CD4-positive, alpha-beta T cell treated with Interleukin-2 at 100 ng/mL for 4 hours (primary cell): ENCODE measurements at places on chromosomes 16 and 17.

DNA sequence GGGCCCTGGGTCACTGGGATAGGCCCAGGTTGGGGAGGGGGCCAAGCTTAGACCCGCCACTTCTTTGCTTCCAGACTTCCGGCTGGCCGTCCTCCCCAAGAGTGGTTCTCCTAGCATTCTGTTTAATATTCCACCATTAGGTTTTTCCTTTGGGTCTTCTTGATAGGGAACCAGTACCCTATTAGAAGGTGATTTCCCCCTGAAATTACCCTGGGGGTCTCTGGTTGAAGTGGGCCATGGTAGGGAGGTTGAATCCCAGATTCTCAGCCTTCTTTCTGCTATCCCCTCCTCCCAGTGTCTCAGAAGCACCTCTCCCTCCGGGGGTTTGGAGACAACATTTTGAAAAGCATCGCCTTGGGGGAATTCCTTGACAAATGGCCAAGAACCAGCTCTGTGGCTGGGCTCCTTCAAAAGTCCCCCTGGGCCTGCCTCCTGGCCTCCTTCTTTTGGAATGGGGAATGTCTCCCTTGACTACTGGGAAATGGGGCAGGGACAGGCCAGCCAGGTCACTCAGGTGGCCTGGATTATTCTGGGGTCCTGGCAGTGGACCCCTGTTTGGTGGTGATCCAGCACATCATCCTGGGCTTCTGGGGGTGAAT is 5.7 kb downstream of the LASP1 start:
- no peak for DNase-seq

DNA sequence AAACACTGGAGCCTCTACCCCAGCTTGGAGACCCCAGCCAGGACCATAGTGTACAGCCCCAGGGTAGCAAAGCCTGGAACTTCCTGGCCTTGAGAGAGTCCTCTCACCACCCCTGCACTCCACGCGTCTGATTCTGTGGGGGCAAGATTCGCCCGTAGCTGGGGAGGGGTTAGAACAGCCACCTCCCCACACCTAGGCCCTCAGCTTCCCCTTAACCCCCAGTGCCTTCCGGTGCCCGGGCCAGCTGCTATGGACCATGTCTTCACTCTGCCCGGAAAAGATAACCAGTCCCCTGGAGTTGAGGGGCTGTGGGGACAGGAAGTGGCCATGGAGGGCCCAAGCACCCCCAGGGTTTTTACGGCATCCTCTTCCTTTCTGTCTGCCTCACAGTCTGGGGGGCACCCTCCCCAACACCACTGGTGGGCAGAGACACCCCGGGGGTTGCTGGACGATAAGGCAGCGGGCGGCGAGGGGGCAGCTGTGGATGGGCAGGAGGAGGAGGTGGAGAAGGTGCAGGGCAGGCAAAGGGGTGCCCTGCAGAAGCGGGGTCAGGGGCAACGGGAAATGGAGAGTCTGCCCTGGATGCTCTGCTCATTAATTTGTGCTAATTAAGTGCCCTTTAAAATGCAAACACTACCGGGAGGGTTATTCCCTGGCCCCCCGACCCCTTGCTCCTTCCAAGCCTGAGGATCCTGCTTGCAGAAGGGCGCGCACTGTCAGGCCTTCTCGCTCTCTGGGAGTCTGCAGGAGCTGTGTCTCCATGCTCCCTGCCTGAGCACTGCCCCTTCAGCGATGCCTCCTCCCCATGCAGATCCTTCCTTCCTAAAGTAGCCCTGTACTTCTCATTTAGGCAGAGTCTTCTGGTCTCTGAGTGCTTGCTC is 2.4 kb downstream of the PRSS27 start:
- no peak for DNase-seq

- DNase-seq, result no peak
Observed at GRCh38 chr16:66238696-66239095, 127.8 kb upstream of the CDH5 start.

- DNase-seq, result no peak
Observed at GRCh38 chr17:21167303-21167702, 40.5 kb downstream of the DHRS7B start.

GRCh38 chr17:69287168-69287567 is 39.8 kb downstream of the ABCA5 start:
- no peak for DNase-seq

GRCh38 chr16:83762141-83762991 is 45.4 kb upstream of the HSBP1 start:
- DNase-seq, result no peak

GRCh38 chr17:17822189-17822588 is 14.6 kb downstream of the SREBF1 start:
- DNase-seq, result no peak

- no peak for DNase-seq
Observed at GRCh38 chr16:53780051-53780450, 76.1 kb downstream of the FTO start.

DNA sequence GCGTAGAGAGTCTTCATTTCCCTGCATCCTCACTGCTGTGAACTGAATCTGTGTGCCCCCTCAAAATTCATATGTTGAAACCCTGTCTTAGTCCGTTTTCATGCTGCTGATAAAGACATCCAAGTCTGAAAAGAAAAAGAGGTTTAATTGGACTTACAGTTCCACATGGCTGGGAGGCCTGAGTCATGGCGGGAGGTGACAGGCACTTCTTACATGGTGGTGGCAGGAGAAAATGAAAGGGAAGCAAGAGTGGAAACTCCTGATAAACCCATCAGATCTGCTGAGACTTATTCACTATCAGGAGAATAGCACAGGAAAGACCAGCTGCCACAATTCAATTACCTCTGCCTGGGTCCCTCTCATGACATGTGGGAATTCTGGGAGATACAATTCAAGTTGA is 3.1 kb upstream of the CCDC42 start:
- no peak for DNase-seq

- DNase-seq, result no peak
Observed at GRCh38 chr16:30429418-30429677, 482 bp downstream of the DCTPP1 start.

DNA sequence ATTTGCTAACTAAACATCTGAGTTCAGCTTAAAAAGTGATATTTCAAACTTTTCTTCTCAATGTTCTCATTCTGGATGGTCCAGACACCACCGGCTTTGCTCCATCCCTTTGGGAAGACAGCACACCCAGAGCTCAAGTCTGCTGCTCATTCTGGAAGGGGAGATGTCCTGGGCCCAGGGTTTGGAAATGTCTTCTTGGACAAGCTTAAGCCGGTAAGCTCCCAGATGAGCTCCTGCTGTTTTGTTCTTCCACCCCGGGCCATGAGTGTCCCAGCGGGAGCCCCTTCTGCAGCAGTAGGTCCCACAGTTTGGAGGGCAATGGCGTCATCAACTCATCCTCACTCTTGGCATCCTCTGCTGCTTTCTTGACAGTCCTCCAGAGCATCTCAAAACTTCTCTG is 105.2 kb downstream of the TMEM100 start:
- no peak for DNase-seq

DNA sequence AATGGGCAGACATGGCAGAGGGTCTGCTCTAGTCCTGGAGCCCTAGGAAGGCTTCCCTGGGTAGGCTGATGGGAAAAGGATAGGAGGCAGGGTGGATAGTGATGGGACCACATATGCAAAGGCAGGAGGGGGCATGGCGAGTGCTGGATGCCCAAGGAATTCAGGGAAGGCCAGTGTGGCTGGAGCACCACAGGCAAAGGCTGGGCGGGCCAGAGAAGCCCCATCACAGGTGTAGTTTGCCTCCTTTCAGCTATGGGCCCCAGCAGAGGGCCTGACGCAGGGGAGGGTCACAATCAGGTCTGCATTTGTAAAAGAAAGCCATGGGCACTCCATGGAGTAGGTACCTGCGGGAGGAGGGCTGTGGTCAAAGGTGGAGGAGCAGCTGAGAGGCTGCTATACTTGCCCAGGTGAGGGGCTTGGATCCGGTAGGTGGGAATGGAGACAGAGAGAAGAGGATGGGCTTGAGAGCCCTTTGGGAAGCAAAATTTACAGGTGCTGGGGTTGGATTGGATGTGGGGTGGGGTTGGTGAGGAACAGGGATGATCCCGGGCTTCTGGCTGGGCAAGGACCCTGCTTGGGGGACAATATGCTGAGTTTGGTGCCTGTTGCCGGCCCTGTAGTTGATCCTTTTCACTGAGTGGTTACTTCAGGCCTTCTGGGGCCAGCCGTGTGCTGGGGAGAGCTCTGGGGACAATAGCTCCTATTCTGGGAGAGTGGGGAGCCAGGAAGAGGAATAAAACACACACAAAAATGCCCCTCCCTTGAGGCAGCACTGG is 6.5 kb upstream of the COL1A1 start:
- DNase-seq, result no peak

DNA sequence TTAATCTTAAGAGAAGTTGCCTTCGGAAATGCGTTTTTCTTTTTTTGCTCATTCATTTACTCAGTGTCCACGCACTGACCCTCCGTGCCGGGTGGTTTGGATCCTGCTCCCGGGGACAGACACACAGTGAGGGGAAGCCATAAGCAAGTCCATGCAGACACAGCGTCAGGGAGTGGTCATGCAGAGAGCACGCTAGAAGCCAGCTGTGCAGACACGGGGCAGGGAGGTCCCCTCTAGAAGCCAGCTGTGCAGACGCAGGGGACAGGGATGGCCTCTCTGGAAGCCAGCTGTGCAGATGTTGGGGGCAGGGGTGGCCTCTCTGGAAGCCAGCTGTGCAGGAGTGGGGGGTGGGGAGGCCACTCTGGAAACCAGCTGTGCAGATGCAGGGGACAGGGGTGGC is 4.8 kb downstream of the GAA start:
- no peak for DNase-seq

- no peak for DNase-seq
Observed at GRCh38 chr17:47603830-47604597, 45.7 kb upstream of the KPNB1 start.

- DNase-seq, result no peak
Observed at GRCh38 chr17:65931246-65932149, 260.4 kb downstream of the CEP112 start.

GRCh38 chr17:76833034-76833644 is 35.1 kb upstream of the MGAT5B start:
- no peak for DNase-seq

DNA sequence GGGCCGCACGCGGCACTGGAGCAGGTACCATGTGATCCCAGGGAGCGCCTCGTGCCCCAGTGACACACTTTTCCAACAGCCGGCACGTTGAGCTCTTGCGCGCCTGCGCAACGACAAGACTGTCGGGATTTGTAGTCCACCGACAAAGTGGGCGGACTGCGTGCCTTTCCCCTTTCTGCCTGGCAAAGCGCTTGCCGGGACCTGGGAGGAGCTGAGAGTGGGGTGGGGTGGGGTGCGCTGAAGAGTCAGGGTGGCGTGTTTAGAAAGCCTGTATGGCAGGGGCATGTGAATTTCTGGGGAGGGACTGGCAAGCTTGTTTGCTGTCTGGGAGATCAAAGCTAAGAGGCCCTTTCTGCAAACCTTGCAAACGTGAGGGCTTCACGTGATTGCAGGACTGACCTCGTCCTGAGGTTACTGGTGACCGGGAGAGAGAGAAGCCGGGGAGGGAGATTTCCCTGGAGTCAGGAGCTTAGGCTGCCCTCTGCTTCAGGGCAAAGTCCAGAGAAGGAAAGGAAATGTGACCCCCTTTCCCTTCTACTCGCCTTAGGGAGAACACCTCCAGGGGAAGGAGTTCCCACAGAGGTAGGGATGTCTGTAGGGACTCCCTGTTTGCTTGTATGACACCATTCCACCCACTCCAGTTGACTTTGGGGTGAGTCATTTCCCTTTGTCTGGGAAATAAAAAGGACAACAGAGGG is 429 bp upstream of the NR1D1 start:
- DNase-seq, result peak; percentile 93

DNA sequence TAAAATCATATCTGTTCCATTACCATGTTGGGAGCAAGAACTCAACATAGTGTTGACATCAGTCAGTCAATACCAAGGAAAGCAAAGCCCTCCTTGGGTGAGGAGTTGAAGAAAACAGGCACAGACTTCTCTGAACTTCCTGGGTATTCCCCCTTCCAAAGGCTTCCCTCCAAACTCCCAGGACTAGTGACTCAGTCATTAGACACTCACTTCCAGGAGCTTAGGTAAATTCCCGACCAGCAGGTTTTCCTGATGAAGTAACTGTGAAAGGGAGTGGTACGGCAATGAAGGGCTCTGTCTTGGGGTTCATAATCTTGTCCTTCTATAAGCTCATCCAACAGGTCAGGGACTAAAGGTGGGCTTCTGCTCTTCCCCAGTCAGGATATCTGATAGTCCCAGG is 293.8 kb upstream of the AXIN2 start:
- DNase-seq, result no peak

DNA sequence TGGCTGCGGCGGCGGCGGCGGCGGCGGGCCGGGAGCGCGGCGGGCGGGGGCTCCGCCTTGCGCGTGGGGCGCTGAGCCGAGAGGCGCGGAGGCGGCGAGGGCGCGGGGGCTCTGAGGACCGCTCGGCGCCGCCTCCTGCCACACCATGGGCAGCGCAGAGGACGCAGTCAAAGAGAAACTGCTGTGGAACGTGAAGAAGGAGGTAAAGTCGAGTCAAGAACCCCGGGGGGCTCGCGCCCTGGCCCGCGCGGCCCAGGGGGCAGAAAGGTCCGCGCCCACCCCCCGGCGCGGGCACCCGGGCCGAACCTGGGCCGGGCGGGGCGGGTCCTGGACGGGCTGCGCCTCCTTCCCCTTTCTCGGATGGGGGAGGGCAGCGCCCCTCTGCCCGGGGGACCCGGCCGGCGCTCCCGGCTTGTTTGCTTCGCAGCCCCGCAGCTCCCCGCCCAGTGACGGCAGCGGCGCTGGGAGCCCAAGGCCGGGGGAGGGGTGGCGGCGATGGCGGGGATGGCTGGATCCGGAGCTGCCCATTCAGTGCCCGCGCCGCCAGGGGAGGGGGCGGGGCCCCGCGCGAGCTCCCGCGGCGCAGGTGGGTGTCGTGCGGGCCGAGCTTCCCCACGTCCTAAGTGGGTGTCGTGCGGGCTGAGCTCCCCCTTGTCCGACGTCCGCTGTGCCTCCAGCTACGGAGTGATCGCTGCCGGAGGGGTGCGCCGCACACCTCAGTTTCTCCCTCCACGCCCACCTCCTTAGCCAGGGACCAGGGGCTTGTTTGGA is 428 bp downstream of the SGSM2 start:
- DNase-seq, result peak; percentile 30

- DNase-seq, result no peak
Observed at GRCh38 chr16:11313493-11314308, 31.6 kb upstream of the RMI2 start.

- no peak for DNase-seq
Observed at GRCh38 chr17:34850023-34850422, 111.2 kb downstream of the CCT6B start.

- no peak for DNase-seq
Observed at GRCh38 chr17:59423137-59423724, 91.8 kb downstream of the YPEL2 start.

DNA sequence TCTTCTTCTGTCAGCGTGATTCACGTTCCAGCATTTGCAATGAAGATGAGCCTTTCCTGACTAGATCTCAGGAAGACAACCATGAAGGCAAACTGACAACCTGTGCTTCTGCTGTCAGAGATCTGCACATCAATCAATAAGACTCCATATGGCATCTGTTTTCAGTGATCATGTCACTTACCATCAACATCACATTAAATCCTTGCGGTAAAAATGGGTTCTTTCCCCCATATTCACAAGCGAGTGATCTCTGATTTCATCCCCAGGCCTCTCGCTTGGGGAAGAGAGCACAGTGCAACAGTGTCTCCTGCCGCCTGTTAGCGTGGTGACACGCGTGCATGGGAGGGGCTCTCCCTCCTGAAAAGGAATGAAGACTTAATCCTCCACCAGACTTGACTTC is 11.1 kb downstream of the NACA2 start:
- no peak for DNase-seq
